GM12891 (cell line): ENCODE measurements at places on chromosomes 4 and X.

GRCh38 chr4:17258106-17258505, 253.8 kb downstream of the QDPR start:
- DNase-seq = no peak

DNA sequence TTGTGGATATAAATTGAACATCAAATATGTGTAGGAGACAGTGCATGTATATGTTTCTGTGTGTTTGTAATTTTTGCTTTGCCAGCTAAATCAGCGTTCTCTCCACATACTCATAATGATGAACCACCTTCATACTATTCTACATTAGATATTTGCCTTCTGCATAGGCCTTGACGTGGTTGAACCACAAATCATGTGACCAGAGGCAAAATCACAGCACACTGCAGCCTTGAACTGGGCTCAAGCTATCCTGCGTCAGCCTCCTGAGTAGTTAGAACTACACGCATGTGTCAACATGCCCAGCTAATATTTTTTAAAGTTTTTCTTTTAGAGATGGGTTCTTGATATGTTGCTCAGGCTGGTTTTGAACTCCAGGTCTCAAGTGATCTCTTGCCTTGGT, 9.5 kb downstream of the UBQLN2 start:
- DNase-seq = no peak

GRCh38 chrX:21932292-21933002, 8.1 kb upstream of the SMS start:
- DNase-seq = no peak

GRCh38 chr4:40228497-40229365, 31.9 kb downstream of the RHOH start:
- no peak for DNase-seq

DNA sequence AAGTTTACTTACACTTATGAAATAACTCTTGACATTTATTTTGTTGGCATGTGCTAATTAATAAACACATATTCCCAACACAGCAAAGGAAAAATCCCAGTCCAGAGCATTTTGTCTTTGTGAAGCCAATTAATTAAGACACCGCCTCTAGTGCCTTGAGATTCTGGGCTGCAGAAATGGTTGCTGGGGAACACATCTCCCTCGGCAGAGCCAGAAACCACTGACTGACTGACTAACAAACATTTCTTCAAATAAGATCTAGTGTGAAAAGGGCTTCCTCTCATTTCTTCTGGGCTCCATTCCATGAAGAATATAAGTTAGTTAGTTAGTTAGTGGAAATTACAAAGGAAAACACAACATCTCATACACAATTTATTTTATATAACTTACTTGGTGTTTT, 28.4 kb upstream of the NAP1L5 start:
- DNase-seq = no peak

DNA sequence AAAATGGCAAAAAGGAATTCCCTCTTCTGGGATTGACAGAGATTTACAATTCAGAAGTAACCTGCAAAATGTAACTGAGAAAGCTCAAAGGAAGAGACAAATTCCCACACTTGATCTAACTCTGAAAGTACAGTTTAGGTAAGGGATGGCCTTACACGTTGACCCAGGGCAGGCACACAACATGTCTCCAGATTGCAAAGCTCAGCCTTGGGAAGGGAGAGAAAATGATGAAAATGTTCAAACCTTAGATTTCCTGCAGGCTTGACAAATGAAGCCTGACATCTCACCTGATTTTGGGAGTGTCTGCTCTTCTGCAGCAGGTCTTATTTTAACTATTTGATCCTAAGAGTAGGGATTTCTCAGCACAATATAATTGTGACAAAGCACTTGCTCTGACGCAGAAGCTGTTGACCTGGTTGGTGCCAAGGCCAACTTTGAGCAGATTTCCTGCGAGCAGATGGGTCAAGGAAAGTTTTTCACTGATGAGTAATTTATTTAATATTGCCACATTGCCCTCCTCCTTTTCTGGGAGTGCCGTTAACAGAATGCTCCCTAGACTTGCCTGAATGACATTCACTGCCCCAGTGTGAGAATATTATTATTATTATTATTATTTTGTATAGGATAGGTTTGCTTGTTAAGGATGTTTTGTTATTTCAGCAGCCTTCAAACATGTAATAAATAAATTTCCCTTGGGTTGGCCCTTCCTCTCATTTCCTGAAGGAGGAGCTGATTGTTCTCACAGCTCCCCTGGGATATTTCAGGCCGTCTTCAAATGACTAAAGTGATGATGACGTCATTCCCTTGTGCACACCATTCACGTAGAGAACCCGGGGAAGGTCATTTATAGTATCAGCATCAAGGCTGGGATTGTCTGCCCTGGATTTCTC, 157.1 kb downstream of the VEGFC start:
- no peak for DNase-seq
